ENCODE measurements at places on chromosomes 7 and 10.

GRCh38 chr10:14822879-14823755, 14.7 kb downstream of the CDNF start:
- DNase-seq = peak; percentile 16

GRCh38 chr10:35471435-35471834, 133.7 kb upstream of the GJD4 start:
- DNase-seq = no peak

GRCh38 chr7:8937204-8937603, 503.8 kb downstream of the NXPH1 start:
- DNase-seq = no peak

- no peak for DNase-seq
Measured at GRCh38 chr7:130009848-130010688, 41.1 kb downstream of the ZC3HC1 start.

GRCh38 chr10:95264227-95265051, 26.4 kb downstream of the PDLIM1 start:
- DNase-seq = no peak

GRCh38 chr7:96497567-96497966, 175.7 kb upstream of the SLC25A13 start:
- no peak for DNase-seq

- DNase-seq = no peak
Measured at GRCh38 chr7:2853147-2853546, 9.0 kb upstream of the GNA12 start.

- DNase-seq = no peak
Measured at GRCh38 chr7:21850531-21851285, 95.0 kb downstream of the CDCA7L start.

DNA sequence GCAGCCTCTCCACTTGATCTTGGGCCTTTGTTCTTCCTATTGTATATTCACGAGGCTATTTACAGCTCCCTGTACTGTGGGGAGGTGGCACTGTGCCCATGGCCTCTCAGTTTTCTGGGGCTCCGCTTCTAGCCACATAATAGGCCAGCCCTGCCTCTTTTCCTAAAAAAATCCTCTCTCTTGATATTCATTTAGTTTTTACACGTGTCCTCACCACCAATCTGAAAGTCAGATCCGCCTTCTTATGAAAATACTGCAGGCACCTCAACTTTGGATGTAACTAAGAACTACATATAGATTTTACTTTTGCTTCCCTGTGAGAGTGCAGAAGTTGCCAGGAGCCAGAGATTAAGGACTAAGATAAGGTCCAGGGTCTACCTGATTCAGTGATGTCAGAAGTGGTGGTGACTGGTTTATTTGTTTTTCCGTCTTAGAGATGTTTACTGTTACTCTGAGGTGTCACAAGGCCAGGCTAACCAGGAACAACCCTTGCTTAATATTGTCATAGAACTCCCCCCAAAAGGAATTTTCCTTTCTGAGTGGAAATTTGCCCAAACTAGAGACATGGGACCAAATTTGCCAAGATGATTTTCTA, 7.8 kb downstream of the BAMBI start:
- no peak for DNase-seq

DNA sequence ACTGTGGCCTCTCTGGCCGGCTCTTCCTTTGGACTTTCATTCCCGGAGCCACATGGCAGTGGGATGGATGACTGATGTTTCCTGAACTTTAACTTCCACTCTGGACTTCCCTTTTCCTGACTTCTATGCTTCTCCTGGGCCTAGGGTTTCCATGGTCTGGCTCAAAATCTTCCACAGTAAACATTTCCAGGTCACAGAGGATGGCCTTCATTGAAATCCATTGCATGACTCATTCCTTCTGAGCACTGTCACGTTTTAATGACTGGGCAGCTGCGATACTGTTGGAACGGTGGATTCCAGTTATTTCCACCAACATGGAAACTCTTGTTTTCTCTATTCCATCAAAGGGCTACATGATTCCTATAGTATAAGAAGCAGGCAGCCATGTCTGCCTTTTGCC, 24.4 kb upstream of the ZNF273 start:
- DNase-seq = no peak

DNA sequence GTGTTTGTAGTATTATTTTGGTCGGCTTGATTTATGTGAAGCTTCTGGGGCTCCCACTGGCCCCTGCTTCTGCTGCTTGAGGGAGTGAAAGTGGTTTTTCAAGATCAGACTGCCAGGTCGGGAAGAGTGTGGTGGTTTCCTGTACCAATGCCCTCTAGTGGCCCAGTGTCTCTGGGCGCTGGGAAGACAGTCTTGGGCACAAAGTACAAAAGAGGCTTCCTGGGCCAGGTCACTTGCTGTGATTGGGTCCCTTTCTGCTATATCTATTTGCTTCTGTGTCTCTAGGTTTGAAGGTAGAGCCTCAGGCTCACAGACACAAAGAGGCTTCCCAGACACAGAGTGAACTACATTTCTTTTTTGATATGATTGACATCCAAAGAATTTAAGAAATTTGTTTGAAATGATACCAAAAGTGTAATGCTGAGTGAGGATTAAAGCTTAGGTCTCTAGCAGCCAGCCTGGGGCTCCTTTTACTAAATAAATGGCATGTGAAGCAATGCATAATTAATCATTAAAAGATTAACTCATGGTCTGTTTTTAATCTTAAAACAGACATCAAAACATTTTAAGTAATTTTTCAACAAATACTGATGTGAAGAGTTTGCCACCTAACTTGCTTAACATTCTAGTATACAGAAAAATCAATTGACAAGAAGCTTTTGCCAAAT, 36.3 kb downstream of the ABCB1 start:
- DNase-seq = no peak

DNA sequence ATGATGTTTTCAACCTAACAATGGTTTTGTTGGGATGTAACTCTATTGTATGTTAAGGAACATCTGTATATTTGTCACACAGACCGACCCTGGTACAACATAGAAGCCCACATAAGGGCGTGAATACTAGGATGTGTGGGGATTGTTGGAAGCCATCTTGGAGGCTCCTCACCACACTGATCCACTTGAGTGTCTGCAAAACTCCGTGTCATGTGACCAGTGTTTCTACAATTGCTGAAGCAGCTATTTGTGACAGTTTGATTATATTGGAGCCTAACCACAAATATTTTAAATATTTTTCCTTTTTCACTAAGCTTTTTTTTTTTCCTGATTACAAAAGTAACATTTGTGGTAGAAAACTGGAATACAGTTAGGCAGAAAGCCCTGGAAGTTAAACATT, 27.9 kb downstream of the RALA start:
- DNase-seq = no peak

DNA sequence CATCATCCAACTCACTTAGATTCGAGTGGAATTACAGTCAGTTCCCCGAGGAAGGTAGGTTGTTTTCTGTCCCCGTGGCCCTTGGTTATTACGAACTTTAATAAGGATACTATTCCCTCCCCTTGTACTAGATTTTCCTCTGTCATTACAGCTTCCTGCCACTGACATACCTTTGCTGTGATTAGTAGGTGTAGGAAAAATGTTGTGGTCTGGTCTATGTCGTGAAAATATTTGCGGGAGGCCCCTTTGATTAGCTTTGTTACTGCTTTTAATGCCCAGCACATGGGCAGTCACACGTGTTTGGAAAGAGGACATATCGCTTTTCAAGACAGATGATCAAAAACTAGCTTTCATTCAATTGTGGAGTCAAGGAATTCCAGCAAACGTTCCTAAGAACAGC, 92.2 kb downstream of the GATA3 start:
- DNase-seq = no peak

GRCh38 chr7:155257482-155258225, 40.0 kb upstream of the INSIG1 start:
- DNase-seq = no peak

DNA sequence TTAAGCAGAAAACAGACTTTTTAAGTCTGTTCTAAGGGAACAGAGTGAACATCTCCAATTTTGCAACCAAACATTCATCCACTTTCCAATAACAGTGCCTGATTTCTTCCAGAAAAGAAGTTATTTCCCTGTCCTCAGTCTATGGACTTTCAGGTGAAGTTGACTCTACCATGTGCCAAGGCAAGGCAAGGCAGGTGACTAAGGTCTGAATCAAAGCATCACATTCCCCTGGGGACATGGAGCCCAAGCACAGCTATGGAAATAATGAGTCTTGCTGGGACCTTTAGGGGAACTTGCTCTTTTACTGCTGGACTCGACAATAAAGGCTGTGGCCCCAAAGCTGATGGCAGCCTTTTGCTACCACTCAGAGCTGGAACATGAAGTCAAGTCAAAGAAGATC, 182.2 kb downstream of the FGFR2 start:
- no peak for DNase-seq

DNA sequence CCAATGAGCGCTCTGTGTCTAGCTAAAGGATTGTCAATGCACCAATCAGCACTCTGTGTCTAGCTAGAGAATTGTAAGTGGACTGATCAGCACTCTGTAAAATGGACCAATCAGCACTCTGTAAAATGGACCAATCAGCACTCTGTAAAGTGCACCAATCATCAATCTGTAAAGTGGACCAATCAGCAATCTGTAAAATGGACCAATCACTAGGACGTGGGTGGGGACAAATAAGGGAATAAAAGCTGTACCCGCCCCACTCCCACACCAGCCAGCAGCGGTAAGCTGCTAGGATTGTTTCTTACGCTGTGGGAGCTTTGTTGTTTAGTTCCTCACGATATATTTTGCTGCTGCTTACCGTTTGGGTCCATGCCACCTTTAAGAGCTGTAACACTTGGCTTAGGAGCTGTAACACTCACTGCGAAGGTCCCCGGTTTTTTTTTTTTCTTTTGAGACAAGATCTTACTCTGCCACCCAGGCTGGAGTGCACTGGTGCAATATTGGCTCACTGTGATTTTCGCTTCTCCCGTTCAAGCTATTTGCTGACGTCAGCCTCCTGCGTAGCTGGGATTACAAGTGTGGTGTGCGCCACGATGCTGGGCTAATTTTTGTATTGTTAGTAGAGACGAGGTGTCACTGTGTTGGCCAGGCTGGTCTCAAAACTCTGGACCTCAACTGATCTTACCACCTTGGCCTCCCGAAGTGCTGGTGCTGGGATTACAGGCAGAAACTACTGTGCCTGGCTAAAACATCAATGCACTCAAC, 184.8 kb downstream of the PTPN20 start:
- no peak for DNase-seq

GRCh38 chr10:101441541-101442455, 87.8 kb downstream of the BTRC start:
- no peak for DNase-seq

GRCh38 chr10:113908236-113908635, 53.8 kb downstream of the NHLRC2 start:
- no peak for DNase-seq

DNA sequence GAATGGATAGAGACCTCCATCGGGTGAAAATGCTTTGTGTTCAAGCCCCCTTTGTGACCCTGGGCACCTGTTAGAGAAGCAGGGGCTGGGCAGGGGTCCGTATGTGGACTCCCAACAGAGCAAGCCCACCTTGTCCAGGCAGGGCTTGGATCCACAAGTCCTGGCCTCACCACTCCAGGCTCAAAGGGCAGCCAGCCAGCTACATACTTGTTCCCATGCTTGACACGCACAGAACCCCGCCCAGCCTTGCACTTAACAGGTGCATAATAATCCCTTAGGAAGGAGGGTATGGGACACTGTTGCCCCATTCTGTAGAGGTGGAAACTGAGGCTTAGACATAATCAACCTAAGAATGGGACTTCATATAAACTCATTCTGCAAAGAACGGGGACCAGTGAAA, 160.6 kb downstream of the PRKAG2 start:
- no peak for DNase-seq

DNA sequence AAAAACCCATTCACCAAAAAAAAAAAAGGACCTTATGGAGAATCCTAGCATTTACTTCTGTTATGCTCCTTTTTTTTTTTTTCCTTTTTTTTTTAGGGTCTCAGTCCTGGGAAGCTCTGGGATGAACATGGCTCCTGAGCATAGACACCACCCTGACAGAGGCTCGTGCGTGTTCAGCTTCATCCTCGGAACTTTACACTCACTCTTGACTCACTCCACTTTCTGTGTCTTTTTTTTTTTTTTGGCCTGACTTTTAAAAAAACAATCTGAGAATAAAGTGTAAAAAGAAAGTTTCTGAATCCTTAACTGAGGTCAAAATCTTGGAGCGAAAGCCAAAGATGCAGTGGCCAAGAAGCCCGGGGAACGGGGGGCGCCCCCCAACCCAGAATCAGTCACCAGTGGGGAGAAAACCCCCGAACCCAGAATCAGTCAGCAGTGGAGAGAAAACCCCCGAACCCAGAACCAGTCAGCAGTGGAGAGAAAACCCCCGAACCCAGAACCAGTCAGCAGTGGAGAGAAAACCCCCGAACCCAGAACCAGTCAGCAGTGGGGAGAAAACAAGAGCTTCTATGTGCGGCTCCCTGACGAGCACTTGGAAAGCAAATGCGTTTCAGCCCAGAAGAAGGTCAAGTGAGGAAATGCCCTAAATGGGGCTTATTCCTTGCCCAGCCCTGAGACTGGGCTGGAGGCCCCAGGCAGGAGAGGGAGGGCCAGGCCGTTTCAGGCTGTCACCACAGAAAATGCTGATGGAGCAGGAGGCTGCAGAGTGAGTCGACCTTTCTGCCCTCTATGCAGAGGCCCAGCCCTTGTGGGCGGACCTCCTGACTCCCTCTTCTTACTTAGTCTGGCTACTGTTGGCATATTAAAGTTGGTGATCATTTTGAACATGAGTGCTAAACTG, 19.0 kb upstream of the PFKP start:
- DNase-seq = no peak

GRCh38 chr7:134088199-134088598, 38.9 kb upstream of the LRGUK start:
- no peak for DNase-seq

All from stimulated activated CD4-positive, alpha-beta T cell treated with anti-CD3 and anti-CD28 coated beads, Interleukin-1b, Interleukin-23, amount 100 ng/mL, for 1 hour (primary cell).